Upper lobe of right lung (tissue), 1 donor: ENCODE measurements at places on chromosomes 7 and 10.

DNA sequence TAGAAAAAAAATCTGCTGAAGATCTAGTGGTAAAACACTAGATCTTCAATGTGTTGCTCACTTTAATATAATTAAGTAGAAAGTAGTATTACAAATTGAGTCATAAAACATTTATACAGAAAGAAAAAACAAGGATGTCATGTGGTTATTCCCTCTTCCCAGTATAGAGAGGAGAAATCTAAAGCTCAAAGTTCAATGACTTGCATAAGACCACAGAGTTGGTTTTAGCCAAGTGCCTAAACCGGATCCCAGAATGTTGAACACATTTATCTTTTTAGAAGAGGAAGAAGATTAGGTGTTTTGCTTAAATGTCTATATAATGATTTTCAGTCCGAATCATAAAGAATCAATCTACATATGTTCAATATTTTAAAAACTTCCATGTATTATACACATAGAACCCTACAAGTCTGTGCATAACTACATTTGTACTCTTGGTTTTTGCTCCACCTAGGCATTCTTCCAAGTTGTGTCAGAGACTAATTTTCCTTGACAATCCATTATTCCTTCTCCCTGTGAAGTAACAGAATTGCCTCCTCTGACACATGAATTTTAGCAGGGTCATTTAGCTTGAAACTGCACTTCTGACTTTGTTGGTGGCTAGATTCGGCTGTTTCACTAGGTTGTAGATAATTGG, 389.2 kb downstream of the MAGI2 start:
- no peaks in the 10 kb centered on the region for H3K36me3 ChIP-seq
- no peak overlapping the region for H3K27ac ChIP-seq
- no peak overlapping the region for H3K4me3 ChIP-seq
- no peaks in the 10 kb centered on the region for H3K4me1 ChIP-seq
- H3K27me3 ChIP-seq, result no peaks in the 10 kb centered on the region

DNA sequence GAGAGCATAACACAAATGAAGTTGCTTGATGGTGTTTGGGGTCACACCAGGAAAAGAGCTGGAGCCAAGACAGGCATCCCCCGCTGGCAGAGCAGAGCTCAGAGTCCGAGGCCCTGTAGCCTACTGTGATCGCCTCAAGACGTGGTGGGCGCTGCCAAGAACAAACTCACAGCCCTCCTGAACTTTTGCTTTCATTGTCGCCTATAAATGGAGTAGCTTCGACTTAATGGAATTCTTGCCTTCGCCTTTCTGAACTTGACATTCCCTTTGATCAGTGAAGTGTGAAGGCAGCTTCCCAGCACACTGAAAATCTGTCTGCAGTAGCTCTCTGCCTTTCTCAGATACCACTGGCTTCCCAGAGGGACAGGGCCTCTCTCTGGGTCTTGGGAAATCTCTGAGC, 21.3 kb downstream of the CPXM2 start:
- no peaks in the 10 kb centered on the region for H3K27me3 ChIP-seq
- no peaks in the 10 kb centered on the region for H3K36me3 ChIP-seq

DNA sequence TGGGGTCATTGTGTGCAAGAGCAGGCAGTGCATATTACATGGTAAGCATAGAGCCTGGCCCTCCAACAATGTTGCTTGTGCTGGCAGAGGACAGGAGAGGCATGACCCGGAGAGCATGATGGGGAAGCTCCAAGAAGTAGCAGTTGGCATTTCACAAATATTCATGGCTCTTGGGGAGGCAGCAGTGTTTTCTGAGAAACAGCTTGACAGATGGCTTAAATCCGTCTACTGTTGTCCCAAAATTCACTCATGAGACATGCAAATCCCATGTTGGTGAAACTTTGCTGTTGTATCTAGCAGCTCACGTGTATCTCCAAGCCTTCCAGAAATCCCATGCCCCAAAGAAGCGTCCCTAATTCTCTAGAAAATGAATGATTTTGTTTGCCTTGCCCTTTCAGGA, 487.0 kb downstream of the SORCS3 start:
- H3K27me3 ChIP-seq, result no peaks in the 10 kb centered on the region
- no peak for DNase-seq
- no peaks in the 10 kb centered on the region for H3K36me3 ChIP-seq

DNA sequence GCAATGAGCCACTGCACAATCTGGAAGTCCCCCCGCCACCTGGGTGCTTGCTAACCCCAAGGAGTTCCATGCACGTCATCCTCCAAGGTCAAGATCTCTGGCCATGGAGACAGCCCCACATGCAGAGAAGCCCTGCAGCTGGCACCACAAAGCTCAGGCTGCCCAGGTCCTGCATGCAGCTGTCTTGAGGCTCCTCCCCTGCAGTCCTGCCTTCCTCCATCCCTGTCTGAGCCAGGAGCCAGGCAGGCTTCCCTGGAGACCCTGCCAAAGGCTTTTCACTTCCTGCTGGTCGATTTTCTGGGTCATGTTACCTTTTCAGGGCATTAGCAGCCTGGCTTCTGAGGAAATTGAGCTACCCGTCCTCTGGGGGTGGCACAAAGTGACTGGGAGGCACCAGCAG, 12.5 kb upstream of the TMEM72 start:
- H3K4me1 ChIP-seq, result no peaks in the 10 kb centered on the region
- no peaks in the 10 kb centered on the region for H3K27me3 ChIP-seq
- DNase-seq, result no peak
- no peak overlapping the region for H3K27ac ChIP-seq
- H3K36me3 ChIP-seq, result no peaks in the 10 kb centered on the region
- no peak overlapping the region for H3K4me3 ChIP-seq

GRCh38 chr10:49080071-49080470, 35.3 kb downstream of the VSTM4 start:
- H3K27me3 ChIP-seq, result no peaks in the 10 kb centered on the region
- H3K36me3 ChIP-seq, result no peaks in the 10 kb centered on the region
- peak overlapping the region; percentile 47 for H3K27ac ChIP-seq
- DNase-seq, result peak; percentile 80
- peaks cover 53% of the 10 kb centered on the region for H3K4me1 ChIP-seq

DNA sequence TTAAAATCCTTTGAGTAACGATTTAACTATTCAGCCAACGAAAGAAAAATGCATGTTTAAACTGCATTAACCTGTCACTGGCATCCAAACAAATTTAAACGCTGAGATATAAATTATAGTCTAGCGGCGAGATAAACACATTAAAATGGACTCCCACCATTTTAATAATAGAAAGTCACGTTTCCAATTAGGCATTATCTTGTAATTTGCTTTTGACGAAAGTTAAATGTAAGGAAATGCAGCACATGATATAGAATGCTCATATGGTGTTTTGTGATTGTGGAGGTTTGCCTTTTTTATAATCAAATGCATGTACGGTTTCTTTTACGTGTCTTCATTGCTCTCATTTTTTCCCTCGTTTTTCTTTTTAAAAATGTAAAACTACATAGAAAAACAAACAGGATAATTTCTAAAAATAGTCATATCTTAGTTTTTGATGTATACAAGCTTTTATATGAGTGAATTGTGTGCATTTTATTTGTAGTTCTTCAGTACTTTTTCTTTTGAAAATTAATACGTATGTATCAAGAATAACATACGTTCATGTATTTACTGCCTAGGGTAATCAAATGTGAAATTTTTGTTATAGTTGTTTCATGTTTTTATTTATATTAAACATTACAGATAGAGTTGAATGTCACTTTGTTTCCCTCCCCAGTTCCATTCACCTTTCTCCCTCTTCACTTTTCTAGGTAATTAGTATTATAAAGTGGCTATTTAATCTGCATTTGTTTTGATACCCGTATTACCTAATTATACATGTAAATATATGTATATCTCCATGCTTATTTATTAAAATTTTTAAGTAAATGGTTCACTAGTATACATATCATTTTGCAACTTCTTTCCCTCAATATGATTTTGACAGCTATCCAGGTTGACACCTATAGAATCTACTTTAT, 1.1 kb upstream of the KLF14 start:
- no peak for DNase-seq
- peaks cover 69% of the 10 kb centered on the region for H3K27me3 ChIP-seq
- no peaks in the 10 kb centered on the region for H3K36me3 ChIP-seq
- peak overlapping the region; percentile 37 for H3K4me3 ChIP-seq
- no peak overlapping the region for H3K27ac ChIP-seq

- peaks cover 22% of the 10 kb centered on the region for H3K27me3 ChIP-seq
- no peak overlapping the region for H3K4me3 ChIP-seq
- H3K27ac ChIP-seq, result no peak overlapping the region
- no peaks in the 10 kb centered on the region for H3K36me3 ChIP-seq
Observed at GRCh38 chr10:49387071-49387470, 8.8 kb downstream of the DRGX start.

DNA sequence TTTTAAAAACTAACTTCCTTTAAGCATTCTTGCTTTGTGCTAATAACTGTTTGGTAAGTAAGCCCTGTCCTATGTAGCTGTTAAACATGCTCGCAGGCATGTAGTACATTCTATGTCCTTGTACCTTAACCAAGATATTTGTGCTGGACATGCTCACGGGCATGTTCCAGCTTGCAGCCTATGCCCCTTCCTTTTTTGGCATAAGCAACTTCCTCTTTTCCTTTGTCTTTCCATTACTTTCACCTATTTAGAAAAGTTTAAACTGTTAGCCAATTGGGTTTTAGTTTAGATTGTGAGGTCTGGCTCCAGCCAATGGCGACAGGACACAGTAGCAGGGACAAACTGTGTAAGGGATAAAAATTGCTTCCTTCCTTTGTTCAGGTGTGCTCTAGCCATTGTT, 14.4 kb upstream of the APBB1IP start:
- no peak overlapping the region for H3K27ac ChIP-seq
- H3K36me3 ChIP-seq, result no peaks in the 10 kb centered on the region
- H3K4me3 ChIP-seq, result no peak overlapping the region
- H3K27me3 ChIP-seq, result no peaks in the 10 kb centered on the region

DNA sequence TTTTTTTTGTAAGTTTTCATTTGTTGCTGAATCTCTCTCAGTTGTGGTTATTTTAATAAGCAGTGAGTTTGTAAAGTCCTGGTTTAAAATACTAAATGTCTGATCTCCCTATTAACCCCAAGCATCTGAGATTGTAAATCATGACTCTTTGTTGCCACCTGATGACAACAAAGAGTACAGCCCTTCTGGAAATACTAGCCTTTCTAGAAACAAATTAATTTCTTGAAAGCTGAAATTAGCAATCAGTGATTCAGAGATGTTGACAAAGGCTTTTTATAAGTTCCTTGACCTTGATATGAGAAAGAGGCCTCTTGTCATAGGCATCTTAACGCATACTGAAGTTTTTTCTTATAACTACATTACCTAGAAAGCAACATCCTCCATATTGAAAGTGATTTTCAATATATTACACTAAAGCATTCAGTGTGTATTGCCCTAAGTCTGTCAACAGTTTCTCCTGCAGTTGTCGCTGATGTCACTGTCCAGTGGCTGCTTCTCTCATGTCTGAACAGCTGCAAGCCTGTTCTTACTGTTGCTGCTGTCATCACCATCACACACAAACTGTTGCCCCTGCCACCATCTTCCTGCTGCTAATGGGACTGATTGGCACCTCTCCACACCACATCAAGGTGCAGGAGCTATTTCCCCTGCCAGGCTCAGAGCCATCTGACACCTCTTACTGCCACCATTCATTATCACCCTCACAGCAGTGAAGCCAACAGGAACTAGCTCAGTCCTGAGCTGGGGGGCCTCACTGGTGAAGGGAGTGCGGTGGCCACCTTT, 95.1 kb upstream of the LRGUK start:
- H3K27ac ChIP-seq, result no peak overlapping the region
- DNase-seq, result no peak
- H3K4me3 ChIP-seq, result no peak overlapping the region
- no peaks in the 10 kb centered on the region for H3K27me3 ChIP-seq
- no peaks in the 10 kb centered on the region for H3K36me3 ChIP-seq
- no peaks in the 10 kb centered on the region for H3K4me1 ChIP-seq

DNA sequence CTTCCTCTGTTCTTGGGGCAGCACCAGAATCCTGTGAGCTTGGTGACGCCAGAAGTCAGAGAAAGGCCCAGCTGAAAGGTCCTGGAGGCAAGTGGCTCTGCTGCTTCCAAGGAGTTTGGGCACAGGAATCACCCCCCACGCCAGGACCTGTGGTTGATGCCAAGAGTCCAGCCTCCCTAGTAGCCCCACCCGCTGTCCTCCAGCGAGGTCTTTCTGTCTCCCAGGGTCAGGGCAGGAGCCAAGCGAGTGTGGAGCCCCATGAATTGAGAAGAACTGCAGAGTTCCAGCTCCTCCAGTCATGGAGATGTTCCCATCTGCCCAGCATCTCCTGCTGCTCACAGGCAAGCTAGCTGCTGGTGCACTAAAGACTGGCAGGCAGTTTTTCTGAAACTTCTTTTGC, 631.7 kb upstream of the MGMT start:
- no peak overlapping the region for H3K27ac ChIP-seq
- no peak overlapping the region for H3K4me3 ChIP-seq
- H3K27me3 ChIP-seq, result no peaks in the 10 kb centered on the region
- DNase-seq, result no peak

GRCh38 chr10:104492329-104492940, 138.8 kb downstream of the CFAP58 start:
- no peaks in the 10 kb centered on the region for H3K36me3 ChIP-seq
- H3K27me3 ChIP-seq, result no peaks in the 10 kb centered on the region
- H3K27ac ChIP-seq, result no peak overlapping the region
- H3K4me1 ChIP-seq, result no peaks in the 10 kb centered on the region
- no peak overlapping the region for H3K4me3 ChIP-seq

GRCh38 chr7:81008901-81009300, 90.0 kb upstream of the SEMA3C start:
- no peak overlapping the region for H3K27ac ChIP-seq
- no peaks in the 10 kb centered on the region for H3K27me3 ChIP-seq
- no peaks in the 10 kb centered on the region for H3K36me3 ChIP-seq
